GM19239 (cell line): ENCODE measurements at places on chromosomes 2 and 18.
A peak's percentile ranks its signal among the peaks of the same experiment; 100 is the strongest.

DNA sequence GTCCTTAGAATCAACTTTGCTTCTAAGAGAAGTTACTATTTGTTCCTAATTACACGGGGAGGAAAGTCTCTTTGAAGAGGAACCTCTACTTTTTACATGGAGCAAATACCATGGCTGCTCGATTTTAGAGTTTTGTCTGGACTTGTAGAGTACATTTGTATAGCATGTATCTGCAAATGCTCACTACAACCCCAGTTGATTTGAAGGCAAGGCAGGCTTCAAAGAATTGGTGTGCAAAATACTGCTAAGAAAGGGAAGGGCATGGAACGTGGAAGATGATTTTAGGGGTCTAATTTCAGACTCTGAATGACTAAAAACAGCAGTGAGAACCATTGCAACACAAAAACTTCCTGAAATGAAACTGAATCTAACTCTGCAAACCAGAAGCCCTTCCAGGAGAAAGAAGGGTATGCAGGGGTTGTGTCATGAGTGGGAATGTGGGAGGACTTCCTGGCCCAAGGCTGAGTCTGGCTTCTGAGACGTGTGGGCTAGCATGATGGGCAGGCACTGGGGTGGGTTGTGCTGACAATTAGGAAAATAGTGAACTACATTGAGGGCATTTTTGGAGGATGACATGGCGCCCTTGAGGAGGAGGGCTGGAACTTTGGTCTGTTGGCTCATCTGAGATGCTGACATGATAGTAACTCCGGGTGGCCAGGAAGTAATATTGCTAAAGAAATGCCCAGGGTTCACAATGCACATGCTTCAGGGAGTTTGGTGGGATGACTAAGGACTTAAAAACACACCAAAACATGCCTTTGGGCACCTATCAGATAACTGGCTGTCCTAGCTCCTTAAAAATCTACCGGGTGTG, 18.9 kb upstream of the IL1R2 start:
- no peak for DNase-seq

GRCh38 chr2:149849136-149849535, 261.6 kb upstream of the MMADHC start:
- no peak for DNase-seq

- no peak for DNase-seq
Measured at GRCh38 chr2:177603768-177604167, 211.2 kb downstream of the AGPS start.

- DNase-seq: peak; percentile 36
Measured at GRCh38 chr2:218081063-218081462, 12.0 kb downstream of the RUFY4 start.

DNA sequence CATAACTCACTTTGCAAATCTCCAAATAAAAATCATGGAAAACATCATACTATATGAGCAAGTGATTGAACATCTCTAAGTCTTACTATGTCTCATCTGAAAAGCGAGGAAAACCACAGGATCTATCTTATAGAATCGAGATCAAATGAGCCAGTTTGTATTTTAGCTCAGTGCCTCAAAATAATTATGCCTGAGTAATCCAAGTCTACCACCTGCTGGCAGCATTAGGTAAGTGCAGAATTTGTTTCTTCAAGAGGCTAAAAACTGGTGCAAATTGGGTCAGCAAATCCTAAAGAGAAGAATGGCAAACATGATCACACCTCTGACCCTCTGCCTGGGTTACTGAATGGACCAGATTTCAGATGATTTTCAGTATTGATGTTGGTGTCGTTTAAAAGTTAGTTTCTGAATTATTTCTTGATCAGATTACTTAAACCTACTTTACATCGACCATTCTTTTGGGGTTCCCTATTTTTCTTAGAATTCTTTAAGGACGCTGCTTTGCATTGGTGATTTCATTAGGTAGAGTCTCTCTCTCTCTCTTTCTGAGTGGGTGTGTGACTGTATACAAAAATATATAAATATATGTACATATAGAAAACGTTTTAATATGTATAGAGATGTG, 12.7 kb upstream of the FHOD3 start:
- peak; percentile 29 for DNase-seq

DNA sequence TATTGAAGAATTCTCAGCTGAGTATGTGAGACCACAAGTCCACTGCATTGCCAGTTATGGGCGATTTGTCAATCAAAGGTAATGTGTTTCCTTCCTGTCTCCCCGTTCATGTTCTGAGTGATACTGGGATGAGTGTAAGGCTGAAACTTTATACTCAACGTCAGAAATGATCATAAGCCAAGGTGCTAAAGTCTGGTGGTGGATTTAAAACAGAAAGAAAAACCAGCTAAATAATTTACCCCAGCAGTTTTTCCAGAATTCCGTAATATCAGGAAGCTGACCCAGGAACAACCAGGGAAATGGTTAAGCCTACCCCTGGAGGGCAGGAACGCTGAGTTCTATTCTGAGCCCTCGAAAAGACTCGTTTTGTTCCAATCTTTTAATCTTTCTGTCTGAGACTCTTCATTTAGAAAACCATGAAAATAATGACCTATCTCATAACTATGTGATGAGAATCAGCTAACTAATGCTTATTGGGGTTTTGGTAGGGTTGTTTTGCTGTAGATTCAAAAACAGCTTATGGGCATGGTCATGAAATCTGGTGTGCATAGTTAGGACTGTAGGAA, 149.6 kb downstream of the LAMA3 start:
- no peak for DNase-seq

DNA sequence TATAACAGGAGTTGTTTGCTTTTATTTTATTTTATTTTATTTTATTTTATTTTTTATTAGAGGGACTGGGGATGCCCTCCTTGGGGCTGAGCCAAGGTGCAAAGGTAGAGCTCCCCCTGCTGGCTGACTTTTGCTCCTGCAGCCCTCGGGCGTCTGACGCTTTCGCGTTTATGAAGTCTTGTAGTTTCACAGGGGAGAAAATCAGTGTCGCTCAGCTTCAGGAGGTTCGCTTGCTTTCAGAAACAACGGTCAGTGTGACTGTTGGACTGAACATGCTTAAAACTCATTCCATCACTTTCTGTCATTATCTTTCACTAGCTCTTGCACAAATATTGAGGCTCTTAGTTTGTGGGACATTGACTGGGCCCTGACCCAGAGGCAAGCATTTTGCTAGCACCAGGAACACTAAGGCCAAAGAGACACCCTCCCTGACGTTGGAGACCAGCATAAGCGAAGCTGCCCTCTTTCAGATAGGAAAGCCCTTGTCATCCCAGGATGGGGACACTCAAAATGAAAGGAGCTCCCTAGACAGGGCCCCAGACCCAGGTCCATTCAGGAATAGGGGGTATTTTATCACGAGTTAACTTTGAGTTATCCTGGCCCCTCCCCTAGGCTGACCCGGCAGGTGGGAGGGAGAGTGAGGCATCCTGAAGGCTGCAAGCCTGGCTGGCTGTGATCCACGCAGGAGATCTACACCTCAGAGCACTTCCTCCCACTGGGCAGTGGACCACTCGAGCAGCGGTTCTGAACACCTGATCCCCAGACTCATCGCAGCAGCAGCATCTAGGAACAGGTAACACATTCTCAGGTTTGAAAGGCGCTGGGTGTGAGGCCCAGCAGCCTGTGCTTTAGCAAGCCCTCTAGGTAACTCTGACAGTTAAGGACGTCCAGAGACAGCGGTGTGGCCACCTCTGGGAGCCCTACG, 34.4 kb downstream of the LGALSL start:
- peak; percentile 51 for DNase-seq

DNA sequence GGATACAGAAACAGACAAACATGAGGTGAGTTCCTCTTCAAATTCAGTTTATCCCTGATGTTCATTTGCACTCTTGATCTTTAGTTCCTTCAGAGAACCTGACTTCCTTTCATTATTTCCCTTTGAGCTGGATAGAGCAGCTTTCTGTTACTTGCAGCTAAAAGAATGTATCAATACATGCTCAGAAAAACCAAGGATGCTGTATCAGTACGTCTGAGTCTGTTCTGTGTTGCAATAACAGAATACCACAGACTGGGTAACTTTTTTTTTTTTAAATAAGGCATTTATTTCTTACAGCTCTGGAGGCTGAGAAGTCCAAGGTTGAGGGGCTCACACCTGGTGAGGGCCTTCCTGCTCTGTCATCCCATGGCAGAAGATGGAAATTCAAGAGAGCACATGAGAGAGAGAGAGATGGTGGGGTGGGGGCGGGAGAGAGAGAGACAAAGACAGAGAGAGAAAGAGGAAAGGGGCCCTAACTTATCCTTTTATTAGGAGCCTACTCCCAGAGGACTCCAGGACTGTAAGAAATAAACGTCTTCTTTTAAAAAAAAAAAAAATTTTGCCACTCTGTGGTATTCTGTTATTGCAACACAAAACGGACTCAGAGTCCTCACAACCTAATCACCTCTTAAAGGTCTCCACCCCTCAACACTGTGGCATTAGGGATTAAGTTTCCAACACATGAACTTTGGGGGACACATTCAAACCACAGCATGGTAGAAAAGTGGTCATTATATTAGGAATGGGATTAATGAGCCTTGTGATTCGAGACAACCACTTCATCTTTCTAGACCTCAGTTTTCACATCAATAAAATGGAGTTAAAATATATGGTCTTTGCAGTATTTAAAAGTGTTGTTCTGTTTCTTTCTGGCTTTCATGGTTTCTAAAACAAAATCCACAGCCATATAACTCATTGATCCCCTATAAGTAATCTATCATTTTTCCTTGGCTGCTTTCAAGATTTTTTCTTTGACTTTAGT, 18.4 kb upstream of the SELENOI start:
- DNase-seq: no peak

- no peak for DNase-seq
Measured at GRCh38 chr2:140893685-140894084, 1237.1 kb downstream of the LRP1B start.

- DNase-seq: no peak
Measured at GRCh38 chr2:177073611-177074010, 139.0 kb upstream of the HNRNPA3 start.

GRCh38 chr2:239787538-239788050, 237.5 kb downstream of the NDUFA10 start:
- no peak for DNase-seq

DNA sequence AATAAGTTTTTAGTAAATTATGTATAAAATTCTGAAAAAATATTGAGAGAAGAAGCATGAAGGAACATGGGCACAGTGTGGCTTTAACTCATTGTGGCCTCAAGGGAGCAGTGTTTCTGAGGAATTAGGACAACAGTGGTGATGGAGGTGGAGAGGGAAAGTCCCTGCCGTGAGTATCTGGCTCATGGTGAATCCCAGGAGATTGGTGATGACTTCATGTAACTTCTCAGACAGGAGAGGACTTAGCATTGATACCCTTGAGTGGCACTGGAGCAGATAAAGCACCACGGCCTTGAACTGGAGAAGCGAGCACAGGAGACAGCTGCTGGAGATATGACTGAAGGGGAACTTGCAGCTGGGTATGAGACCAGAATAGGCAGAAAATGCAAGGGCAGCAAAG, 35.0 kb upstream of the LRP1B start:
- no peak for DNase-seq

DNA sequence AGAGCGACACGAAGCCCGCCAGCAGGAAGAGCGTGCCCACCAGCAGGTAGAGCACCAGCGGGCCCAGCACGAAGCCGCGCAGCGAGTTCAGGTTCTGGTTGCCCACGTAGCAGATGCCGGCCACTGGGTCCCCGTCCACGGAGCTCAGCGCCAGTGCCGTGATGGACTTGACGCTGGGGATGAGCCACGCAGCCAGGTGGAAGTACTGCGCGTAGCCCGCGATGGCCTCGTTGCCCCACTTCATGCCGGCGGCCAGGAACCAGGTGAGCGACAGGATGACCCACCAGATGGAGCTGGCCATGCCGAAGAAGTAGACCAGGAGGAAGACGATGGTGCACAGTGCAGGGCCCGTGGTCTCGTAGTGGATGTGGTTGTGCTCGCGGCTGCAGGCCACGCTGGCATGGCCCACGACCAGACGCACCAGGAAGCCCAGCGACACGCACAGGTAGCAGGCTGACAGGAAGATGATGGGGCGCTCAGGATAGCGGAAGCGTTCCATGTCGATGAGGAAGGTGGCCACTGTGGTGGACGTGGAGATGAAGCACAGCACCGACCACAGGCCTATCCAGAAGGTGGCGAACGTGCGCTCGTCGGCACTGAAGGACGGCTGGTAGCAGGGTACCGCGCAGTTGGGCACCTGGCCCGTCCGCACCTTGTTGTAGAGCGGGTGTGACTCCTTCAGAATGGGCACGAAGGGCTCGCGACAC, 2.1 kb downstream of the FZD5 start:
- DNase-seq: no peak

DNA sequence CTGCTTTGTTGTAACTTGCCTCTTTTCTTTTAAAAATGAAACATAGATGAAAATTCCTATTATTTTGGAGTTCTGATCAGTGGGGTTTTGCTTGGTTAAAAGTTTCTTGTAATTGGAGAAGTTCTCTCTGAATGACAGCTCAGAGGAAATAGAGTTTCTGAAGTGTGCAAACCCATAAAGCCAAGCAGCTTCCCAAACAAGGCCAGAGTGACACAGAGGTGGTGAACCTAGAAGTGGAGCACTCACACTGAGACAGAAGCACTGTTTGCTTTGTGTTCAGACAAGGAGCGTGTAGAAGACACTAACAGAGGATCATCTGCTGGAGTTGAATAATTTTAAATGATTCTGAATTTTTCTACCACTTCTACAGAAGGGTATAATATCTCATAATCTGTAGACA, 49.2 kb downstream of the FBXO48 start:
- DNase-seq: no peak

DNA sequence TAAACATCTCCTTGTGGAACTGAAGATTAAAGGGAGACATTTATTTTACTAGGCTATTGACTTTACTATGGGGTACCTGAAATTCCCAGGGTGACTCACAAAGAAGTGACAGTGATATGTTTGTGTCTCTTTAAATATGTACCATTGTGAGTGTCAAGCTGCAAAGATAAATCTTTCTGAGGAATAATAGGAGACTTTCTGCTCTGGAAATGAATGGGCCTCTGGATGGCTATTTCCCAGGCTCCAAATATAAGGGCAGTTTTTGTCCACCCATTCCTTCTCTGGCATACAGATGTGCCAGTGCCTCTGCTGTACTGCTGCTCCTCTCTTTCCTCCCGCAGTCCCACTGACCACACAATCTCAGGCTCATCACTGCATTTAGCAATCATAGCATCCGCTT, 586.4 kb upstream of the CNTNAP5 start:
- DNase-seq: no peak

DNA sequence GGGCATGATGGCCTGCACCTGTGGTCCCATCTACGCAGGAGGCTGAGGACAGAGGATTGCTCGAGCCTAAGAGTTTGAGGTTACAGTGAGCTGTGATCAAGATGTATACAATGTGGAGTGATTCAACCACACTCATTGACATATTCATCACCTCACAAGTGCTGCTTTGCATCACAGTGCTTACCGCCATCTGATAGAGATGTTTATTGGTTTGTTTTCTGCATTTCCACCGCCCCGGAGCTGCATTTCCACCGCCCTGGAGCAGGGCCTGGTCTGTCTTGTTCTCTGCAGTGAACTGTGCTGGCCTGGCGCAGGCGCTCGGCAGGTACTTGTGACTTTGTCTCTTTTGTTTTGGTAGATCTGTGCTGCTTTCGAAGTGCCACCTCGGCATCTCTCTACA, 96.0 kb downstream of the SMAD7 start:
- no peak for DNase-seq

- DNase-seq: no peak
Measured at GRCh38 chr2:177669625-177670330, 277.2 kb downstream of the AGPS start.

- DNase-seq: no peak
Measured at GRCh38 chr18:79930020-79930642, 21.3 kb downstream of the SLC66A2 start.

GRCh38 chr2:156918410-156918809, 339.1 kb upstream of the GALNT5 start:
- no peak for DNase-seq

- no peak for DNase-seq
Measured at GRCh38 chr18:31077878-31078277, 24.3 kb downstream of the DSC2 start.
